ENCODE measurements at places on chromosomes 7 and 10. TPM values are rescaled to one million over a fixed set of nuclear protein-coding genes. Genes with fewer than 3 reads are reported as not detected.

DGKI gene
- not detected for total RNA-seq

ITIH5 gene
- 0.09 TPM for total RNA-seq

VIPR2 gene
- not detected for total RNA-seq

FAM149B1 gene
- total RNA-seq: 7.4 TPM

PNLIPRP3 gene
- total RNA-seq: not detected

ARHGAP22 gene
- total RNA-seq: 3.1 TPM

CFAP70 gene
- total RNA-seq: 0.12 TPM

KCP gene
- 0.36 TPM for total RNA-seq

NODAL gene
- not detected for total RNA-seq

WNT8B gene
- not detected for total RNA-seq

DRGX gene
- not detected for total RNA-seq

CRTAC1 gene
- 1.3 TPM for total RNA-seq

MGAM2 gene
- total RNA-seq: not detected

OGDH gene
- 28.9 TPM for total RNA-seq

EZH2 gene
- 24.0 TPM for total RNA-seq

ADAM22 gene
- total RNA-seq: 0.06 TPM

PTPRZ1 gene
- not detected for total RNA-seq

UMAD1 gene
- 9.5 TPM for total RNA-seq

ITPRID1 gene
- not detected for total RNA-seq

GPAM gene
- 5.7 TPM for total RNA-seq

AKR1C8 gene
- not detected for total RNA-seq

ZNF804B gene
- not detected for total RNA-seq

PDZD7 gene
- 1.2 TPM for total RNA-seq

ADAM12 gene
- total RNA-seq: 4.1 TPM

CCZ1B gene
- 57.1 TPM for total RNA-seq

SLC18A3 gene
- not detected for total RNA-seq

VAX1 gene
- 1.3 TPM for total RNA-seq

CALML5 gene
- total RNA-seq: not detected

MDFIC gene
- total RNA-seq: 20.1 TPM

CAMK1D gene
- 7.4 TPM for total RNA-seq

NCF1 gene
- not detected for total RNA-seq

COL17A1 gene
- total RNA-seq: 1.9 TPM

CCDC172 gene
- not detected for total RNA-seq

DLX5 gene
- total RNA-seq: not detected

ASZ1 gene
- not detected for total RNA-seq

OR2A7 gene
- total RNA-seq: not detected

OPALIN gene
- not detected for total RNA-seq

NUDT13 gene
- 4.2 TPM for total RNA-seq

PIK3CG gene
- total RNA-seq: not detected

FANK1 gene
- 3.7 TPM for total RNA-seq

PLOD3 gene
- 89.3 TPM for total RNA-seq

CALML3 gene
- not detected for total RNA-seq

MSMB gene
- not detected for total RNA-seq

ASB10 gene
- not detected for total RNA-seq

PGAM2 gene
- total RNA-seq: not detected

NAT16 gene
- 0.29 TPM for total RNA-seq

ATE1 gene
- total RNA-seq: 19.9 TPM

NUTM2D gene
- 1.7 TPM for total RNA-seq
